ENCODE measurements at places on chromosomes 13 and 19.

- H3K27ac ChIP-seq, result no peak overlapping the region
- no peaks in the 10 kb centered on the region for H3K4me1 ChIP-seq
- H3K4me3 ChIP-seq, result no peak overlapping the region
- H3K27me3 ChIP-seq, result no peaks in the 10 kb centered on the region
- no peak for DNase-seq
Measured at GRCh38 chr13:108560093-108560492, 69.3 kb upstream of the MYO16 start.

DNA sequence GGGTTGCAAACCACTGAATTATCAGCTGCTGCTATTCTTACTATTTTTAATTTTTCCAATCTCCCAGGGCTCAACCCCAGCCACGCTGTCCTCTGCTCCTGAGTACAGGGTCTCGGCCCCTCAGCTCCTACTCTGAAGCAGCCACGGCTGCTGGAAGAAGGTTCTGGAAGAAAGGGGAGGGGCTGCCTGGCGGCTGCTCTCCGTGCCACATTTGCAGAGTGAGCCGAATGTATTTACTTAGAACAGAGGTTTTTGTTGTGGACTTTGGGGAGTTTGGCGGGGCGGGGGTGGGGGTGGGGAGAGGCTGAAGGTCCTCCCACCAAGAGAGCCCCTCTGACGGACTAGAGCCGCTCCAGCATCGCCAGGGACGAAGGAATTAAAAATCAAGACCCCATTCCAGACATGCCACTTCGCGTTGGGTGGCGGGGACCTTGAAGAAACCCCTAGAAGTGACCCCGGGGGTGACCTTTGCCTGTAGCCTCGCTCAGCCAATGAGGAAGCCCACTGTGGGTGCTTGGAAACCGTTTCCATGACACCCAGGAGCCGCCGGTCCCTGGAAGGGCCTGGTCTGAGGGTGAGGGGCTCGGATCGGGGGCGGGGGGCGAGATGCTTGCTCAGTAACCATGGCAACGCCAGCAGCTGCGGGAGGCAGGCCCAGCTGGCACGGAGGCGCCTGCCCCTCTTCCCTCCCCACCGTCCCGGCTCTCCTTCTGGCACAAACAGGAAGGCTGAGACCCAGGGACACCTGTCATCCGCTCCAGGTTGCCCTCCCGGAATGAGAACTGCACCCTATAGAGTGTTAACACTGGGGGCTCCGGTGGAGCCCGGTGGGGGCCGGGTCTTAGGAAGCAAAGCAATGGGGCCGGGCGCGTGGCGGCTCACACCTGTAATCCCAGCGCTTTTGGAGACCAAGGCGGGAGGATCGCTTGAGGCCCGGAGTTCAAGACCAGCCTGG lies 54.2 kb upstream of the PTPRS start:
- H3K4me3 ChIP-seq, result no peak overlapping the region
- DNase-seq, result no peak
- H3K4me1 ChIP-seq, result no peaks in the 10 kb centered on the region
- H3K36me3 ChIP-seq, result no peaks in the 10 kb centered on the region

DNA sequence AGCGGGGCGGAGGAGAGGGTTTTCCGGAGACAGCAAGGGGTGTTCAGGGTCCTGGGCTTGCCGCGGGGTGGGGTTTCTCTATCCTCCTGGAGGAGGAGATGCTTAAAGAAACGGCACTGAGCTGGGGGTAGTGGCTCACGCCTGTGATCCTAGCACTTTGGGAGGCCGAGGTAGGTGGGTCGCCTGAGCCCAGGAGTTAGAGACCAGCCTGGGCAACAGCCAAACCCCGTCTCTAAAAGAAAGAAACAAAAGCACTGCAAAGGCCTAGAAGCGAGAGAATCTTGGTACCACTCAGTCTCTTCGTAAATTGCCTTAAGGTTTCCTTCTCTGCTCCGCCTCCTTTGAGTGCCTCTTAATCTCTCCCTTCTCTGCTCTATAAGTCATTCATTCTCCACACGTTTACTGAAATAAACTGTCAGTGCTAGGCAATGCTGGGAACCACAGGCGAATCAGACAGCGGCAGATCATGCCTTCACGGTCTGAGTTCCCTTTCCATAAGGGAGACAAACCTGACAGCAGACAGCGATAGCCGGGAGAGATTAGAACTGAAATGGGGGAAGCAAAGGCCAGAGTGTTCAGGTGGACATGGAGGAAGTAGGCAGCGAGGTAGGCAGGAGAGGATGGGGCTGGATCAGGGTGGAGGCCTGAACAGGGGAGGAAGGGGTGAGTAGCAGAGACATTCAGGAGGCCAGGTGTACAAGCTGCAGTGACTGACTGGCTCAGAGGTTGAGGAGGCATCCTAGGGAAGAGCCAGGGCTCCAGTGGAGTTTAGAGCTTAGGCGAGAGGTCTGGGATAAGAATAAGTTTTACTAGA lies 580 bp downstream of the EIF3K start:
- H3K36me3 ChIP-seq, result peaks cover 41% of the 10 kb centered on the region
- peak overlapping the region; percentile 92 for H3K4me3 ChIP-seq
- DNase-seq, result no peak
- H3K4me1 ChIP-seq, result peaks cover 22% of the 10 kb centered on the region
- H3K27me3 ChIP-seq, result no peaks in the 10 kb centered on the region

- DNase-seq, result no peak
- H3K27ac ChIP-seq, result no peak overlapping the region
Measured at GRCh38 chr19:30882411-30883005, 466.7 kb downstream of the TSHZ3 start.

All from suprapubic skin (tissue), 4 donors.